Left colon (tissue), 2 donors: ENCODE measurements at places on chromosomes 7 and 10. TPM values are rescaled to one million over a fixed set of nuclear protein-coding genes. Genes with fewer than 3 reads are reported as not detected.

LIPJ gene
- 0.14 TPM for total RNA-seq

TUBAL3 gene
- 38.6 TPM for total RNA-seq

ACTL6B gene
- total RNA-seq = 0.42 TPM

UFSP1 gene
- total RNA-seq = 2.7 TPM

A1CF gene
- 69.7 TPM for total RNA-seq

- no peak for DNase-seq
Measured at GRCh38 chr10:104844073-104844472, 203.0 kb downstream of the SORCS3 start.

DNA sequence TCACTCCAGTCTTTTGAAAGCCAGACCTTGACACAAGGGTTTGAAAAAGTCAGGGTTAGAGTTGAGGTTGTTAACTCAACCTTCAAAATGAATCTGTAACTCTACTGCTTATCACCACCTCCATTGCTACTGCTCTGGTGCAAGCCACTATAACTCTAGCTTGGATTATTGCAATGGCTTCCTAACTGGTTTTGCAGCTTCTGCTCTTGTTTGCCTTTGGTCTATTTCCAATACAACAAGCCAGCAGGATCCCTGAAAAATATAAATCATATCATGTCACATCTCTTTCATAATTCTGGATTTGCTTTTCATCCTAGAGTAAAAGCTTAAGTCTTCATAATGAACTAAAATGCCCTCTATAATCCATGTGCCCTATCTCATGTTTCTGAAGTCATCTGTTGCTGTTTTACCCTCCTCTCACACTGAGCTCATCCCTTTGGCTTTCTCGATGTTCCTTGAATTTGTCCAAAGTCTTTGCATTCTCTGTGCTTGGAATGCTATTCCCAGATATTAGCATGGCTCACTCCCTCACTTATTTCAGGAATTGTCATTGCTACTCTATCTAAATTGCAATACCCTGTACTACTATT lies 10.9 kb downstream of the TAS2R60 start:
- no peak for DNase-seq

DNA sequence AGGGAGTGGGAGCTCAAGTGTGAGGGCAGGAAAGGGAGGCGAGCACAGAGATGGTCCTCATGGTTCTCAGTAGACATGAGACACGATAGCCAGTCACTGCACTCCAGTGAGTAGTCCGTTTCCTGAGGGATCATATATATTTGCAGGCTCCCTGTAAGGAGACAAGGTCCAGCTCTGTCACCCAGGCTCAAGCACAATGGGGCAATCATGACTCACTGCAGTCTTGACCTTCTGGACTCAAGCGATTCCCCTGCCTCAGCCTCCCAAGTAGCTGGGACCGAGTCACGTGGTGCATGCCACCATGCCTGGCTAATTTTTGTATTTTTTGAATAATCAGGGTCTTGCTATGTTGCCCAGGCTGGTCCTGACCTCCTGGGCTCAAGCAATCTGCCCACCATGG lies 116.7 kb downstream of the CCDC3 start:
- DNase-seq = no peak

DNA sequence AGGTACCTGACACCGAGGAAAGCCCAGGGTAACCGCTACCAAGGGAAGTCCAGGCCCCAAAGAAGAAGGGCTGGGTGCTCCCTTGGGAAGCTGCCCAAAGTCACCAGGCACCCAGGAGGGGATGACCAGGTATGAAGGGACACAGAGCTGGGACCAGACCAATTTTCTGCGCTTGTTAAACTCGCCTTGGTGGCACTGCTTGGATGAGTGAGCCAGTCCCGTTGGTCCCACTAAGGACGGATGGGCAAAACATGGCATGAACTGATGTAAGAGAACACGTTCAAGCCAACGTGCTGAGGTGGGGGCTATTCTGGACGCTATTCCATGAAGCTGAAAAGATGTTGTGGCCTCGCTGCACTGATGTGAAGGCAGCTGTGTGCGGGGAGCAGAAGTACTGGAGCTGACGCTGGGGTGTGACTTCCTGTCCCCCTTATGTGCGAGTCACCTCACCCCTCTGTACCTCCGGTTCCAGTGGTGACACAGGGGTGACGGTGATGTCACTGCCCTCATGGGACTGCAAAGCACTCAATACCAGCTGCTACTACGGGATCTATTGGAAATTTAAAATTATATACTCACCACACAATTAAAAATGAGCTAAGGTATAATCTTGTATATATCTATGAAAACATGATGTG lies 73.6 kb downstream of the COBL start:
- DNase-seq = no peak

GRCh38 chr10:113843972-113844485 lies 9.9 kb downstream of the DCLRE1A start:
- no peak for DNase-seq

DNA sequence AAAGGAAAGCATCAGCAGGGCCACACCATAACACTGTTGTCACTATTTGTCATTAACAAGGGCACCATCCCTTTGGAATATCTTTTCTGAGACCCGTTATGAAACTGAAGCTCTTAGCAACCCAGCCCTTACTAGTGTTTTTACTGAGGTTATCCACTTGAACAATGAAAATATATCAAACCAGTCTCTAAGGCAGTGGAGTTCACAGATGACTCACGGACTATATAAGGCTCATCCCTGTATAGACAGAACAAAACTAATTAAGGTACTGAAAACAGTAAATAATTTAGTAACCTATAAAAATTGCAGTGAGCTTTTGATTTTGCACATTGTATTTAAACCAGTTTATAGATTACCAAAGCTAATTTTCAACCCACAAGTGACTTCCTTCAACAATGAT lies 196.0 kb downstream of the ELAPOR2 start:
- no peak for DNase-seq

DNA sequence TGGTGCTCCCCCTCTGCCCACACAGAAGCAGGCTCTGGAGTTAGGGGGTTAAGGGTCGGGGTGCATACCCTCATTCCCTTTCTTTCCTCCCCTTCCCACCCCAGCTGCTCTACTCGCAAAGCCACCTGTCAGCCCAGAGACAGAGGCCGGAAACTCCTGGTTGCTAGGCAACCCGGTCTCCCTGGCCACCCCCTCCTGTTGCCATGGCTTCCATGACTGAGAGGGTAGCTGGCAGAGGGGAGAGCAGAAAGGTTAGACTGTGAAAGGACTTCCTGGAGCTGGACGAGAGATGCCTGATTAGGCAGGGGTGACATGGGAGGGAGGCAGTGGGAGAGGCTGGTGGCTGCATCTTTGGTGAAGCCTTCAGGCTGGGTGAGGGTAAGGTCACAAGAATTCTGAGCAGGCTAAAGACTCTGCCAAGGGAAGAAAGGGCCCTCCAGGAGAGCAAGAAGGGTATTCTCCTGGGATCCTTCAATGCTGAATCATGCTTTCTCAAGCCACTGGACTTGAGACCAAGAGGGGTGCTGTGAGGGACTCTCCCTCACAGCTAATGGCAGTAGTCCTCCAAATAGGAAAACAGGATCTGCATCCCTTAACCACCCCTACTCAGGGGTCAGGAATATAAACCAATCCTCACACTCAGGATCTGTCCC lies 5.4 kb downstream of the PSD start:
- DNase-seq = no peak

DNA sequence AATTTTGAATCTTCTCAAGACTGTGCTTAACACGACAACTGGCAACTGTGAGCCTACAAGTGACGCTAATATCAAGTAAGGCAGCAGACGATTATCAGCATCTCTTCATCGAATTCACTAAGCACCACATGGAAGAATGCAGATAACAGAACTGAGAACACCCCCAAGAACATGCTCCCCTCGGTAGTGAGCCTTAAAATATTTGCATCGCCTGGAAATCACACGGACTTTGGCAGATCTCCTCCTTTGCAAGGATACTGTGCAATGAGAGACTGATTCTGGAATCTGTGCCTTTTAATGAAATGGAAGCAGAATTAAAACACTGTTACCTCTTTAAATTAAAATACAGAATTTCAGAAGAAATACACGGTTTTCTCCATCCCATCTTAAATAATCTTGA lies 38.2 kb upstream of the NEBL start:
- no peak for DNase-seq

- DNase-seq = no peak
Measured at GRCh38 chr7:139620676-139621344, 97.3 kb downstream of the CLEC2L start.

GRCh38 chr10:70052462-70053217 lies at the start of gene MACROH2A2:
Gene MACROH2A2 (plus strand): TSS chr10:70052846. CDS start chr10:70075659, 22,813 bp downstream.
- DNase-seq = peak; percentile 57
